ENCODE measurements at places on chromosomes 1 and 21. TPM values are rescaled to one million over a fixed set of nuclear protein-coding genes. Genes with fewer than 3 reads are reported as not detected.

CFHR1 gene
- total RNA-seq, result 0.21 TPM

AGMAT gene
- total RNA-seq, result 0.23 TPM

DDAH1 gene
- 48.3 TPM for total RNA-seq

- DNase-seq, result no peak
These were observed 24.0 kb upstream of the PADI6 start for GRCh38 chr1:17347769-17348592.

DNA sequence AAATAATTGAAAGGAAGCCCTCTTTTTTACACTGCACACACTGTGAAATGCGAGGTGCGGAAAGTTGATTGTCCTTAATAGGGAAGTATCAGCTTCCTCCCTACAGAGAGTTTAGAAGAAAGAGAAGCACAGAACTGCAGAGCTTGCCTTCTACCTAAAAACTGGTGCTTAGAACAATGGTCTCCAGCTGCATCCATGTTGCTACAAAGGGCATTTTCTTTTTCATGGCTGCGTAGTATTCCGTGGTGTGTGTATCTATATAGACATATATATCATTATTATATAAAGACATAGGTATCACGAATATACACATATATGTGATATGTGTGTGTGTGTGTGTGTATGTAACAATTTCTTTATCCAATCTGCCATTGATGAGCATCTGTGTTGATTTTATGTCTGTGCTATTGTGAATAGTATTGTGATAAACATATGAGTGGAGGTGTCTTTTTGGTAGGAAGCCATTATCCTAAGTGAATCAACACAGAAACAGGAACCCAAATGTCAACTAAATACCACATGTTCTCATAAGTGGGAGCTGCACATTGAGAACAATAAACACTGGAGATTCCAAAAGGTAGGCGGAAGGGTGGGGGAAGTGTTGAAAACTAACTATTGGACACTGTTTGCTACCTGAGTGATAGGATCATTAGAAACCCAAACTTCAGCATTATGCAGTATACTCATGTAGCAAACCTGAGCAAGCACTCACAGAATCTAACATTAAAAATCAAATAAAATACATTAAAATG is 290.0 kb upstream of the RUNX1 start:
- no peak for DNase-seq

GRCh38 chr1:94858276-94858675 is 38.1 kb downstream of the SLC44A3 start:
- no peak for DNase-seq

DNA sequence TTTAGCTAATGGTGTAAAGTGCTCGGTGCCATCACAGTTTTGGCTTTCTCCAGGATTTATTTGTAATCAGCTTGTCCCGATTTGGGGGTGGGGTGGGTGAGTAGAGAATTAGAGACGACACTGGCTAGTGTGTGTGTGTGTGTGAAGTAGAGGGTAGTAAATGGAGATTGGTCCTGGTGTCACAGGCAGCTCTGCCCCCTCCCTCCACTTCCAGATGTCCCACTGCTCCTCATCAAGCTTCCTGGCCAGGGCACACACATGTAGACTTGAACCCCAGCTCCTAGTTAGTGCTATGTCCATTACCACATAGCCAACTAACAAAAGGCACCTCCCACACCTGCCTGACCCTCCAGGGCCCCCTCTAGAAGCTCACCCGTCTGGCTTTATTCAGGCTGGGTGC is 3.2 kb downstream of the TRNP1 start:
- no peak for DNase-seq

GRCh38 chr1:58573705-58574591 is 3.1 kb downstream of the TACSTD2 start:
- DNase-seq, result no peak

DNA sequence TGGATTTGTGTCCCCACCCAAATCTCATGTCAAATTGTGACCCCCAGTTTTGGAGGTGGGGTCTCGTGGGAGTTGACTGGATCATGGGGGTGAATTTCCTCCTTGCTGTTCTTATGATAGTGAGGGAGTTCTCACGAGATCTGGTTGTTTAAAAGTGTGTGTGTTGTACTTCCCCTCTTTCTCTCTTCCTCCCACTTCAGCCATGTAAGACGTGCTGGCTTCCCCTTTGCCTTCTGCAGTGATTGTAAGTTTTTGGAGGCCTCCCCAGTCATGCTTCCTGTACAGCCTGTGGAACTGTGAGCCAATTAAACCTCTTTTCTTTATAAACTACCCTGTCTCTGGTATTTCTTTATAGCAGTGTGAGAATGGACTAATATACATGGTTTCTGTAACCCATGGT is 64.6 kb downstream of the RHOU start:
- DNase-seq, result no peak

- DNase-seq, result no peak
These were observed 141.7 kb downstream of the DENND1B start for GRCh38 chr1:197633447-197634078.

GRCh38 chr1:12019858-12020509 is 686 bp downstream of the MIIP start:
- no peak for DNase-seq

DNA sequence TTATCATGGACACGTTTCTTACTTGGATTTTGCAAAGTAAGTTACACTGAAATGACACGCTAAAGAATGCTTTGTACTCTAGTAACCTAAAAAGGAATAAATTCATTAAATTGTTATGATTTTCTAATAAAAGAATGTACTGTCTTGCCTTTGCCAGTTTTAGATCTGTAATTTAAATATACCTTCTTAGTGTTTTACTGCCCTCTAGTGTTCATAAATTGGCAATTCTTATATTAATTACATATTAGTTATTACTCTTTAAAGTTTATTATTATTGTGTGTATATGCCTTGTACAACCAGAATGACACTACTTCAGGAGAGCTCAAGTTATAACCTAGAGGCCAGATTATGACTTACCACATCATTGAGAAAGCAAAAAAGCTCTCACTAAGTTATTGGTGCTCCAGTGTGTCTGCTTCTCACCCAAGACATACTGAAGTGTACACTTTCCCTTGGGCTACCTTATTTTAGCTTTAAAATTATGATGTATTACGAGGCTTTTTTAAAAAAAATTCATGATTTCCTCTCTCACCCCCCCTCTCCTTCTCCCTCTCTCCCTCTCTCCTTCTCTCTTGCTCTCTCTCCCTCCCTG is 169.9 kb downstream of the HS2ST1 start:
- no peak for DNase-seq

- DNase-seq, result peak; percentile 48
These were observed 99.1 kb downstream of the PTGER3 start for GRCh38 chr1:70948396-70949017.

DNA sequence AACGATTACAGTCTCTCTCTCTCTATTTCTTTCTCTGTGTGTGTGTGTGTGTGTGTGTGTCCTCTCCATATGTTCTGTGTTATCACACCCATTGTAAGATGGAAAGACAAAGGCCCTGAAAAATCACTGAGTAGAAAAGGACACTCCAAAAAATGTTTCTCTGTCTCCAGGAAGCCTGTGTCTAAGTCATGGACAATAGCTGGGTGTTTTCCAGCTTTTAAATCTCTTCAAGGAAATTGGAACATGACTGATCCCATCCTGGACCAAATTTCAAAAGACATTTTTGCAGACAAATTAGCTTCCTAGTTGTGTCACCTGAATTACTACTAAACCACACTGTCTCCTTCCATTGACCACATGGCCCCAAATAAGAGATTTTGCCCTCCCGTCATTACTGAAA is 31.0 kb upstream of the LMX1A start:
- DNase-seq, result no peak

Measured in lung (tissue), 17 donors.